Astrocyte of the hippocampus (primary cell): ENCODE measurements at places on chromosomes 12 and 14.

DNA sequence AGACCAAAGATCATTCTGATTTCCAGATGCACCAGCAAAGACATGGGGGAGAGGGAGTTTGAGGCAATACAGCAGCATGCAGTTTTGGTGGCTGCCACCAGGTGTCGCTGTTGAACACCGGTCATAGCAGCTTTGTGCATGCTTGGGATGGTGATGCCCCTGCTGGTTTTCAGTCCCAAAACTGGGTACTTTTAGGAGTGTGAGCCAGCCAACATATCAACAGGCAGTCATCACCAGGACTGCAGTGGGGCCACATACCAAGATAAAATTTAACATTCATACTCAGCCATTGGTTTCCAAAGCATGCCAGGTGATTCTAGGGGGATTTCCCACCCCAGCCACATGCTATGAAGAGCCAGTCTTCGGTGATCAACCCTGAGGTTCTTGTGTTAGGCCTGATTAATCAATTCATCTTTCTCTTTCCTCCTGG, 64.2 kb downstream of the PHETA1 start:
- DNase-seq = peak; percentile 18

DNA sequence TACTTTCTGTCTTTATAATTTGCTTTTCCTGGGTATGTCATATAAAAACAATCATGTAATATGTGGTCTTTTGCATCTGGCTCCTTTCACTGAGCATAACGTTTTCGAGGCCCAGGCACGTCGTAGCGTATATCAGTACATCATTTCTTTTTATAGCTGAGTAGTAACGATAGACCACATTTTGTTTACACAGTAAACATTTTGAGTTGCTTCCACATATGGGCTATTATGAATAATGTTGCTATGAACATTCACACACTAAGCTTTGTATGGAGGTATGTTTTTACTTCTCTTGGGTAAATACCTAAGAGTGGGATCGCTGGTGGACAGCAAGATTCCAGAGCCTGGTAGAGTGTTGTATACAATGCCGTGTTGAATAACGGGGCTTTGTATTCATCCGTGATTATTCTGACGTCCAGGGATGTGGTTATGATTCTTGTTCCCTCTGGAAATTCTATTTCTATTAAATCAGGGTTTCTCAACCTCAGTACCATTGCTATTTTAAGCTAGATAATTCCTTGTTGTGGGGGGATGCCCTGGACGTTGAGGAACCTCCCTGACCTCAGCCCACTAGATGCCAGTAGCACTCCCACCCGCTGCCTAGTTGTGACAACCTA, 38.9 kb upstream of the CIT start:
- DNase-seq = no peak

DNA sequence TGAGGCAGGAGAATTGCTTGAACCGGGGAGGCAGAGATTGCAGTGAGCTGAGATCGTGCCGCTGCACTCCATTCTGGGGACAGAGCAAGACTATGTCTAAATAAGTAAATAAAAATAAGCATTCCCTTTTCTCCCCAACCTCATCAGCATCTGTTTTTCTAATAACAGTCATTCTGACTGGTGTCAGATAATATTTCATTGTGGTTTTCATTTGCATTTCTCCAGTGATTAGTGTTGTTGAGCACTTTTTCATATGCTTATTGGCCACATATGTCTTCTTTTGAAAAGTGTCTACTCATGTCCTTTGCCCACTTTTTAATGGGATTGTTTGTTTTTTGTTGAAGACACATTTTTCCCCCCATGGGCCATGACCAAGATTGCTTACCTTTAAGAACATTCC, 243.2 kb downstream of the ADAMTS20 start:
- no peak for DNase-seq

DNA sequence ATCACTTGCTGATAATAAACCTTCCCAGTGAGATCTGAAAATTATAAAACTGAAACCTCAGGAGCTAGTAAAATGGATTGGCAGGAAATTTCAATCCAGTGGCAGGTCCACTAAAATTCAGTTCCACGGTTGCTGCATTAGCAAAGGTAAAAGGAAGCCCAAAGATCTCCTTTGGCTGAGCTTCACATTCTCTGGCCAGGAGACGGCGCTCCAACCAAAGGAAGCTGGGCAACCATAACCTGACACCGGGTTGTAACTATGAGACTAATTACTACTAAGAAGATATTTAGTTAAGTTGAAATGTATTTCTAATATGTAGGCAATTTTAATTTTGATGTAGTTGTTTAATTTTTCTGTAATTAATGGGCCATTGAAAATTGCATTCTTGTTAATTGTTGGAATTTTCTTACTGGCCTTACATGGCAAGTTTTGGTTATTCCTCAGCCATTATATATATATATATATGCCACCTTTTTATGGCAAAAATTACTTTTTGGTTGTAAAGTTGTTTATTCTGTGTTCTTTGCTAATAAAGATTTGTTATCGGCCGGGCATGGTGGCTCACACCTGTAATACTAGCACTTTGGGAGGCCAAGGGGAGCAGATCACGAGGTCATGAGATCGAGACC, 17.0 kb downstream of the OR8S1 start:
- peak; percentile 48 for DNase-seq

DNA sequence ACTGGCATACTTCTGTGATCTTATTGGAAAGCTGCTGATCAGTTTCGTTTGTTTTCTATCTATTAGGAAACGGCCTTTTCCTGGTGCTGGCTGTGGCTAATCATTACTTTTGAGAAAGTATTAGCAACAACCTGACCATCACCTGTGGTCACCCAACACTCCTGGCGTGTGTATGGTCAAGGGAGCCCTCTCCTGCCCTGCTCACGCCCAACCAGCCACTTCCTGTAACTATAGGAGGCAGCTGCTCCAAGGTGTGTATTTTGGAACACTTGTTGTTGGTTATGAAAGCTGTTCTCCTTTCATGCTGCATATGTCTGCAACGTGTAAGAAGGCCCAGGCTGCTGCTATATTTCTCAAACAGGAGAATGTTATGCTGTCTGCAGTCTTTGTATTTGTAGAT, 1582.8 kb downstream of the AACS start:
- DNase-seq = no peak

- no peak for DNase-seq
Measured at GRCh38 chr12:55044135-55044534, 24.4 kb downstream of the NEUROD4 start.

DNA sequence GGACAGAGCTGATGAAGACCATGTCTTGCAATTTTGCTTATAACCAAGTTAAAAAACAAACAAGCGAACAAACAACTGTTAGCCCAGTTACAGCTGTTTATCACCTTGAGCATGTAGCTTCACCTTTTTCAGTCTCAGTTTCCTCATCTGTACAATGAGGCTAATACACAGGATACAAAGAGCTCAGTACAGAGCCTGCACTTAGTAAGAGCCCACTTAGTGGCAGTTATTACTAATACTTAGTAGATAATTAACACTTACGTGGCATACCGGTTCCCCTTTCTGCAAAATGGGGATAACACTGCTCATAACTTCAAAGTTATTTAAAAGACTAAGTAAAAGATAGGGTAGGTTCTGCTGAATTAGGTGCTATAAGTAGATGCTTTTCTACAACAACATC, 228.0 kb downstream of the MON2 start:
- DNase-seq = no peak

DNA sequence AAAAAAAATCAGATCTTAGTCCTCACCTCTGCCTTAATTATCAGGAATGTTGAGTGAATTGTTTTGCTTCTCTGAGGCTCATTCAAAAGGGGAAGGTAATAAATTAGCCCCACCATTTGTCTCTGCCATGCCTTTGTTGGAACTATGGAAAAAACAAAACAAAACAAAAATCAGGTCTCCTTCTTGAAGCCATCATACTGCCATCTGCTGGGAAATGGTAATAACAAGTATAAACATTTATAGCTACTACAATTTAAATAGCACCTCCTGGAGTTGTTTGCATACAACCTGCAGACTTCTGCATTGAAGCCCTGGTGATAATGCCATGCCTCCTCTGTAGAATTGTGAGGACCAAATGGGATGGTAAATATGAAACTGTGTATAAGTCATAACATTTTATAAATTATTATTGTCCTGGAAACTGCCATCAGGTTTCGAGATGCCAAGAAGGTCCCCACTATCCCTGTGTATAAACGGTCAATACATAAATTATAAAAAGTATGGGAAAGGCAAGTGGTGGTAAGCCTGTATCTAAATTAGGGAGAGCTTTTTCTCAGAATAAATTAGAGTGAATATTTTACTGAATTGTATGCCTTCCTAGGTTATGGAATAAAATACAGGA, 87.2 kb upstream of the FGD4 start:
- DNase-seq = peak; percentile 76

- DNase-seq = peak; percentile 61
Measured at GRCh38 chr12:28507033-28507432, 316.8 kb downstream of the CCDC91 start.

DNA sequence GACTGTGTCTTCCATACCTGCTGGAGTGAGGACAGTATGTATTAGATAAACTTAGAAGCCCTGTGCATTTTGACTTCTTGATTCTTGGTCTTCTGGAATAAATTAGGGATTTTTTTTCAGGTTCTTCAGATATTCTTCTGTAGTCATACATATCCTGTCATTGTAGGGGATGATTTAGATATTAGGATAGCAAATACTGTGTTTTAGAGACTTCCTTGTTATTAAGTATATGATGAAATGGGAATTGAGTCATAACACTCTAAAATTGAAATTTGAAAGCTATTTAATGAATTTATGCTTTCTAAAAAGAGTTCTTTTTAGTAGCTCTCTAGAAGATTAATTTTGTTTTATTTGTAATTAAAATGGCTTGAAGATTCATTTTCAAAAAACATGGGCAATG, 371.5 kb upstream of the RGS6 start:
- DNase-seq = no peak

GRCh38 chr12:3944620-3945019, 71.4 kb upstream of the PARP11 start:
- peak; percentile 29 for DNase-seq

DNA sequence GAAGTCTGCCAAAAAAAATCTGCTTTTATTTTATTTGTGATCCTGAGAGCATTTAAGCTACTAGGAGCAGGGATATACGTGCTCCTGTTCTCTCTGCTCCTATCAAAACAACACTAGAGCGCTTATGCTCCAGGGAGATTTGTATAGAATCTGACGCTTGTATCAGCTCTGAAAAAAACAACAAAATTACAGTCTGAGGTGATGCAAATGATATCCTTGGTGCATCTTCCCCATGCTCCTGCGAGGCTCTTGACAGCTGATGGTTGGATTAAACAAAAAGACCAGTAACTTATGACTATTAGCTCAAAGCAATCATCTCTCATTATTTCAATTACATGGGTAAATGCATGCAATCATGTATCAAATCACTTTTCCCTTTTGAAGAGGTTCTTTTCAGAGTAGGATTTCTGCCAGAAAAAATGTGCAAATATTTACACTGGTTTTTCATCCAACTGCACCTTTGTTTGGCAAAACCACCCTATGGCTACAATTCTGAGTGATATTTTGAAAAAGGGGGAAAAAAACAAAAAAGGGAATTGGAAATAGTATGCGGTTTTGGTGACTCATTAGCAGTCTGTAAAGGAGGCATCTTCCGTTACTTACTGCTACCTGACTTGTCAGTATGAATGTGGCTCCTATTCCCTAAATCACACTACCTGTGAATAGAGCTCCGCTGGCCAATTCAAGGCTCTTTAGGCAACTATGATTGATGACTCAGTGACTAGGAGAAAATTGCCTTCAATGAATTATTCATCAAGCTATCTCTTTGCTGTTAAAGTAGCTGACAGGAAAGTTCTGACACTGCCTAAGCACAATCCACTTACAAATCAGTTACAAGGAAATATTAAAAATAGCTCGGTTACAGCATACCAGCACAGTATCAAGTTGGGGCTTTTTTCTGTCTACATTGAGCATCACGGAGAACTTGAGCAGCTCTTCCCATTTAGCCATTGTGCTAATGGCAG, 450.0 kb downstream of the FOXG1 start:
- peak; percentile 67 for DNase-seq

GRCh38 chr12:25652371-25652770, 99.3 kb upstream of the LMNTD1 start:
- DNase-seq = no peak

DNA sequence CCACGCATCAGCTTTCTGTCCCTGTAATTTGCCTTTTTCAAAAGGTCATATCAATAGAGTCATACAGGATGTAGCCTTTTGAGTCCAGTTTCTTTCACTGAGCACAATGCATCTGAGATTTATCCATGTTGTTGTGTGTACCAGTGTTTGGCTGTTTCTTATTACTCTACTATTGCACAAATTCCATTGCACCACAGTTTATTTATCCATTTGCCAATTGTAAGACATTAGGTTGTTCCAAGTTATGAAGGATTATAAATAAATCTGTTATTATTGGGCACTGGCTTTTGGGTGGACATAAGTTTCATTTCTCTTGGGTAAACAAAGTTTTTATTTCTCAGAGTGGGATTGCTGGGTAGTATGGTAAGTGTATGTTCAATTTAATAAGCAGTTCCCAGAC, 68.3 kb upstream of the TBPL2 start:
- DNase-seq = no peak

DNA sequence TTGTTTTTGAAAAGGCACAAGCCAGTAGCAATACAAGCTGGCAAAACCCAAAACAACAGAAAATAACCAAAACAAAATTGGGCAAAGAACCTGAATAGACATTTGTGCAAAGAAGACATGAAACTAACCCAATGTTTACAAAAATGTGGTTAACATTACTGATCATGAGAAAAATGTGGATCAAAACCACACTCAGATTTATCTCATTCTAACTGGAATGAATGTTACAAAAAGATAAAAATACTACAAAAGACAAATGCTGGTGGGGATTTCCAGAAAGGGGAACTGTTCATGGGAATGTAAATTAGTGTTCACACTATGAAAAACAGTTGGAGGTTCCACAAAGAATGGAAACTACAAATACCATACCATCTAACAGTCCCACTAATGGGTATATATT, 26.6 kb downstream of the ASCL4 start:
- DNase-seq = peak; percentile 47

DNA sequence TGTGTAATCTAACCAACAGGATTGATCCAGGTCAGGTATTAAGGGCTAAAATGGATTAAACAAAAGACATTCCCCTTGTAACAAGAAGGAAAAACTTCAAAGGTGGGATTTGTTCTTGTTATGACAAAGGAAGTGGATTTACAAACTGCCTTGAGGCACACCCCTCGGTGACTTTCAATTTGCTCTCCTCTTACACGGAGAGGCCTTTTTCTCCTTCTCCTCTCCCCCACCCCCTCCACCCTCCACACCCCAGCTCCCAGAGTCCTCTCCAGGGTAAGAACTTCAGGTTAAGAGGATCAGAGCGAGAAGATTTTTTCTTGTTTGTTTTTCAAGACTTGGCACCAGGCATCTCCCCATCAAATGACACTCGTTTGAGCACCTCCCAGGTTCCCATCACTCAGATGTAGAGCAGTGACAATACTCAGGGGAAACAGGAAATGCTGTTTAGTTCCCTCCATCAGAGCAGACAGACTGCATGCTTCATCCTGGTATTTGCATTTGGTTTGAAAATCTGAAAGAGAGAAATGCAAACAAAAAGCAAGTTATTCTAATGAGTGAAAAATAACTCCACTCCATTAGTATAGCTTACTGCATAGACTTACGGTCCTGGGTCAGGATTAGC, 77.6 kb upstream of the TMEM260 start:
- no peak for DNase-seq

- no peak for DNase-seq
Measured at GRCh38 chr12:114030451-114030850, 64.3 kb upstream of the RBM19 start.

GRCh38 chr14:91108941-91109611, 4.8 kb upstream of the DGLUCY start:
- no peak for DNase-seq

GRCh38 chr14:37131205-37131604, 41.2 kb downstream of the SLC25A21 start:
- DNase-seq = no peak

GRCh38 chr14:104130974-104131651, 7.3 kb upstream of the KIF26A start:
- peak; percentile 50 for DNase-seq

GRCh38 chr12:113907446-113908180, 58.5 kb downstream of the RBM19 start:
- DNase-seq = no peak
